ENCODE measurements at places on chromosomes 6 and 20.

DNA sequence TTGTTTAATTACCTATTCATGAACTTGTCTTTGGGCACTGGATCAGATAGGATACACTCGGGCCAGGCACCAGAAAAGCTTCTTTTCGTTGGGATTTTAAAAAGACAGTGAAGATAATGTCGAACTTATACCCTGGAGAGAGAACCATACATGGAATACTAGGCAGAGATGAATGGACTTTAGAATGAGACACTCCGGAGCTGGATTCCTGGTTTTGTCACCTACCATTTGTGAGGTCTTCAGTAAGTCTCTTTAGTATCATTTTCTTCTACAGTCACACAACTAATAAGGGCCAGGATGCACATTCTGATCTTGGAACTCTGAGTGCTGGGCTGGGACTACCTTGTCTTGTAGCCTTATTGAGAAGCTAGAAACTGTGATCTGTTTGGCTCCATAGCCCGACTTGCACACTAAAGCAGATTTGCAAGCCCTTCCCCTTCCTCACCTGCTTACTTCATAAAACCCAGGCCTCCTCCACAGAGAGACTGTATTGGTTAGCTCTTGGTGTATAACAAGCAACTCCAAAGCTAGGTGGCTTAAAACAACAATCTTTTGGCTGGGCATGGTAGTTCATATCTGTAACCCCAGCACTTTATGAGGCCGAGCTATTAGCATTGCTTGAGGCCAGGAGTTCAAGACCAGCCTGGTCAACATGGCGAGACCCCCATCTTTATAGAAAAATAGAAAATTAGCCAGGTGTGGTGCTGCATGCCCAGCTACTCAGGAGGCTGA, 7.4 kb upstream of the IFT52 start:
- no peak for DNase-seq

GRCh38 chr6:101302593-101302992, 90.9 kb upstream of the GRIK2 start:
- DNase-seq: no peak

DNA sequence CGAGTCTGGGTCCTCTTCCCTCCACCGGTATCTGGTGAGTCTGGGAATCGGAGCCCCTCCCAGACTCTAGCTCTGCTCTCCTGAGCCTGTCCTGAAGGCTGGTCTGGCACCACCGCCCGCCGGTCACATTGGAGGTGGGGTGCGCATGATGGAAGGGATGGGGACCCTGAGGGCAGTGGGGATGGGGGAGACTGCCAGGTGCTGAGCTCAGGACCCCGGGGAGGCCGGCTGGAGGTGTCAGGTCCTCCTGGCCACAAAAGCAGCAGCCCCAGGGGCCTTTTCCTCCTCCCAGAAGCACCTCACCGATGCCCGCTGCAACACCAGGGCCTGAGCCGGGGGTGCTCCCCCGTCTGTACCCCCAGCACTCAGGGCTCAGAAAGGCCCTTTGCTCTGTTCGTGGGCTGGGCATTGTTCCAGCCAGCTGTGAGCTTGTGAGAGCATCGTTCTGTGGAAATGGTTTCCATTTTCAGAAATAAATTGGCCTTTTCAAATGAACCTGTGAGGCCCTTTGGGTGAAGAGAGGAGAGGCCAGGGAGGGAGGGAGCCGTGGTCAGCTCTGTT, 2.5 kb upstream of the NPBWR2 start:
- DNase-seq: no peak

DNA sequence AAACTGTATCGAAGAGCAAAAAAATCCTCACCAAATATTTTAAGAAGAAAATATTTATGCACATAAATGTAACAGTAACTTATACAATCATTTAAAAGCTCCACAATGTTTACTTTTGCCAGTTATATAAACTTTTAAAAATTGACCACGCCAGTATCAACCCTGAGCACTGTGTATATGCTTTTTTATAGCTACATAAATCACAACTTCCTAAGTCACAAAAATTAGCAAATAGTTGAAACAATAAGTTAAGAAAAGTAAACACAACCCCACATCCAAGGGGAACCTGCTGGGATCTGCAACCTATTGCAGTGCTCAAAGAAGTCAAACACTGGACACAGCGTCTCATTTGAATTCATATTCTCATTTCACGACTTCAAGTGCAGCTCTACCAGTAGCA, 89.8 kb upstream of the DST start:
- DNase-seq: no peak

- DNase-seq: peak; percentile 81
These were observed 764 bp downstream of the BAG6 start for GRCh38 chr6:31651602-31652191.

DNA sequence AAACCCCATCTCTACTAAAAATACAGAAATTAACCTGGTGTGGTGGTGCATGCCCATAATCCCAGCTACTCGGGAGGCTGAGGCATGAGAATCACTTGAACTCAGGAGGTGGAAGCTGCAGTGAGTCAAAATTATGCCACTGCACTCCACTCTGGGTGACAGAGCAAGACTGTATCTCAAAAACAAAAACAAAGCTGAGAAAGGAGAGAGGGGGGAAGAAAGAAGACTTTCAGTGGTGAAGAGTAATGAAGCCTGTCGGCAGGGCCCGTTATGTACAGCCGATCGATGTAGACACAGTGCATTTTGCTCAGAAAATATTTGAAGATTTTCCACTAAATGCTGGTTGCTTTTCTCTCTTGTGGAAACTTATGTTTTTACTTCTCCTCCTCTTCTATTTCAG, 13.8 kb downstream of the VAPB start:
- DNase-seq: no peak

DNA sequence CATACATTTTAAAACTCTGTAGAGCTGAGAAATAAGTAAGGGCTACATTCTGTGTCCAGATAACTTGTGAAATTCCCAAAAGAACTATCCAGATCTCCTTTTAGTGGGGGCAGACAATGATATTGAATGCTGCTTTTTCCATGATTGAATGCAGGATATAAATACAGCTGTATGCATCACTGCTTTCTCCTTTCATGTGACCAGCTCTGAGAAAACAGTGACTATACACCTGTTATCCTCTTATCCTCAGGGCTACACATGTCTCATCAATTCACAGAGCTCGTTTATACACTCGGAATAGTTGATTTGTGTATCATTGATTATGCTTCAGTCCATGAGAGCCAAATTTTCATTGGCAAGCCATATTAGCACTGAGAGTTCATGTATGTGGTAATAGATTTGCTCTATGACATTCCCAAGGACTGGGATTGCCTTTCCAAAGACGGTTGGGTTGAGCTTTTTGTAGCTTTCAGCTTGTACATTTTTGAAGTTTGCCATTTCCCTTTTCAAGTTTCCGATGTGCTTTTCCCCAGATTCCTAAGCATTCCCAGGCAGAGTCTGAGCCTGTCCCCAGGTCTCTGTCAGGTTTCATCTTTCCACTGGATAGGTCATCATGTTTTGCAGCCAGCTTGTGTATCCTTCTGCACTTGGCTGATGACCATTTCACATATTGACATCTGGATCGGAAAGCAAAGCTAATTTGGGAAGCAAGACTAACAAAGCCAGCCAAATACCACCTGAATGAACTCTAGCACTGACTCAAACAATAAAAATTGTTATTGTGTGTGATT, 97.7 kb downstream of the RFX6 start:
- no peak for DNase-seq

- DNase-seq: no peak
These were observed 135.1 kb upstream of the RAB32 start for GRCh38 chr6:146408583-146408982.

DNA sequence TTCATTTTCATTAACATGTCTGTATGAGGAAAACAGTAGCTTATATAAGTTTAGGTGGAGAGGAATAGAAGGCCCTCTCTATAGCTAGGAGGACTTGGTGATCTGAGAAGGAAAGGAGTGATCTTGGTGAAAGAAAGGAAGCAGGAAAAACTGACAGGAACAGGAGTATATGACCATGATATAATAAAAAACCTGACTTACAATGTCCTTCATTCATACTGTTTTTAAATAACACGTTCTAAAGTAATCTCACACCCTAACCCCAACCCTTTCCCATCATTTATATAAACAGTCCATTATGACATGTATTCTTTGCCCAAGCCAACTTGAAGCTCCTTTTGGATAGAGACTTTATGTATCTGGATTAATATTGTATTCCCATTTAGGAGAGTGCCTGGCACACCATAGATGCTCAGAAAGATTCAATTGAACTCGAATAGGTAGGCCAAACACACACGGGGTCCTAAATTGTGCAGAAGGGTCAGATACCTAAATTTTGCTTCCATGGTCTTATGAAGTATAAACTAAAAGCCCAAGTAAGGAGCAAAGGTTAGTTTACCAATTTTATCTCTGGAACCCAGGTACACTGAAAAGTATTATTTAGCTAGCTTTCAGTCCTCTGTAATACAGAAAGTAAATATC, 75.9 kb downstream of the OR2B2 start:
- peak; percentile 52 for DNase-seq

- peak; percentile 71 for DNase-seq
These were observed 33.5 kb upstream of the MCM9 start for GRCh38 chr6:118968416-118968815.

DNA sequence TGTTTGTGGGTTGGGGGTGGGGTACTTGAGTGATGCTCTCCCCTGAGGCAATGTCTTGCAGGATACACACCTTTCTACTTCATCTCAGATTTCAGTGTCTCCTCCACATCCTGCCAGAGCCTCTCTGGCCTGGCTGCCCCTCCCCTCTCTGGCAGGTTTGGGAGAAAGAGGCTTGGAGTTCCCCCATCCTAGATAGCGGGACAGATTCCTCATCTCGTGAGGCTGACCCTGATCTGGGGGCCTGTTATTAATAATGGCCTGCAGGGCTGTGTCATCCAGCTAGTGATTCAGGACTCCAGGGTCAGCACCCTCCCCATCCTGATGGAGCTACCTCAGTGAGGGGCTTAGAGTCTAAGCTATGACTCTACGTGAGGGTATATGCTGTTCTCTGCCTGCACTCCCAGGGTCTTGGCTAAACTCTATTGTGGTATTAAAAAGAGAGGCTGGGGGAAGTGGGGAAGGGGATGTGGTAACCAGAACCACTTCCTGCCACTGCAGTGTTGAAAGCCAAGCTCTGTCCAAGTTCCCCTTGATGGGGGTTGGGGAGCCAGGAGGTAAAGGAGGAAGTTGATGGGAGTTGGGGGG, 3.7 kb upstream of the MMP9 start:
- no peak for DNase-seq

DNA sequence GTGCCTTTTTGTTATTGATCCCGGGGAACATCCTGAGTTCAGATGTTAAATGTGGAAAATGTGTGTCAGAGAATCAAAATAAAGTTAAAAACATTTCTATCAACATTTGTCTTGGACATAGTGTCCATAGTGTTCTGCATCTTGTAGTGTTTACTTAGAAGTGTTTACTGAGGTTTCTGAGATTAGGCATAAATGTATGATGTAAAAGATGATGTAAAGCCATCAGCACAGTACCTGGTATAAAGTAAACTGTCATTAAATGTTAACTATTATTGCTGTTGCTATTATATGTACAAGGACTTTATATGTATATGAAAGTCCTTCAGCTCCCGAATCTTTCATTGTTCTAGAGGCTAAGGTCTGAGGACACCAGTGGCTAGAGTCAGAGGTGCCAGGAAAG, 28.2 kb upstream of the VEGFA start:
- DNase-seq: no peak

DNA sequence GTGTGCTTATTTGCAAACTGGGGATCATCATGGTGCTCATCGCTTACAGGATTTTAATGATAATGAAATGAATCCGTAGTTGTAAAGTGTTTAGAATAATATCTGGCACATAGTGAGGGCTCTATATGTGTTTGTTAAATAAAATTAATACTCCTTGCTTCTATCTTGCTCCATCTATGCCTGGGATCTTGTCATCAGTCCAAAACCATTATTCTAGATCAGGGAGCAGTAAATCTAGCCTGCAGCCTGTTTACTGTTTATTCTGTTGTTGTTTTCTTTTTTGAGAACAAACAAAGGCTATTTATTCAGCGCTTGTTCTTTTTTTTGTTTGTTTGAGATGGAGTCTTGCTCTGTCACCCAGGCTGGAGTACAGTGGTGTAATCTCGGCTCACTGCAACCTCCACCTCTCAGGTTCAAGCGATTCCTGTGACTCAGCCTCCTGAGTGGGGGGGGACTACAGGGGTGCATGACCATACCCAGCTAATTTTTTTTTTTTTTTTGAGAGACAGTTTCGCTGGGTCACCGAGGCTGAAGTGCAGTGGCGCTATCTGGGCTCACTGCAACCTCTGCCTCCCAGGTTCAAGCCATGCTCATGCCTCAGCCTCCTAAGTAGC, 8.1 kb downstream of the ACOT8 start:
- no peak for DNase-seq

- DNase-seq: no peak
These were observed 428.0 kb downstream of the DHX35 start for GRCh38 chr20:39390186-39390585.

- no peak for DNase-seq
These were observed 49.4 kb downstream of the PIGU start for GRCh38 chr20:34627458-34627857.

DNA sequence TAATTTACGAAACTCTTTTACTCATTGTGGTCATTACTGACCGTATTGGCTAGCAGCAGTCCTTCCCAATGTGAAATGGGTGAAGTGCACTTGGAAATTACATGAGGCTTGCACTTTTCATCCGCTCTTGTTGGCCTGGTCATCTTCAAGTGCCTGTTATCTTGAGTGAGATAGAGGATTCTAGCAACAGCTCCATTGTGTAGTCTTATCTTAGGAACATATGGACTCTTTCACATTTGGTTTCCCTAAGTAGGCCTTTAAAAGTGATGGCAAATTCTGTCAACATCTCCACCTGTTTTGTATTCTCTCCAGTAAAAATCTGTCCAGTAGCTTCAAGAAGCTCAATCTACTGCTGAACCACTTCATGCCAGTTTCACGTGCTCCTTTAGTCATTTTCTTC, 114.8 kb upstream of the MARCKS start:
- no peak for DNase-seq

DNA sequence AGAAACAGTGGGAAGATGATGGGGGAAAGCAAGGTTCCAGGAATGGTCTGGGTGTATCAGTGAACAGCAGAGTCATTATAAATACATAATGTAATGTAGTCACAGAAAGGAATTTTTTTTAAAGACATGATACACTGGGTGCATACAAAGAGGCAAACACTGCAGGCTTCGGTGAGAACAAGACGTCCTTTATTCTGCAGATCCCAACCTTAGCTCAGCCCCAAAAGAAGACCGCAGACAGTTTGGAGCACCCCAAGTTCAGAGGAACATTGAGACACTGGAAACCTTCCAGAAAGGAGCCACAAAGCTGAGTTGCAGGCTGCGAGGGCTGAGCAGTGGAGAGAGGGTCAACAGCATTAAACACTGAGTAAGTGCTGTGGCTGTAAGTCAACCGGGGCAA, 30.6 kb upstream of the FOXC1 start:
- DNase-seq: no peak

GRCh38 chr20:54173653-54174456, at the start of gene CYP24A1:
CYP24A1 (minus strand) TSS chr20:54173986; CDS start chr20:54173579, 407 bp downstream.
- no peak for DNase-seq

Measured in Karpas-422 (cell line).